ENCODE measurements at places on chromosomes 3 and 15.
A peak's percentile ranks its signal among the peaks of the same experiment; 100 is the strongest.

- no peak for DNase-seq
Observed at GRCh38 chr3:194561306-194561974, 71.8 kb downstream of the TMEM44 start.

GRCh38 chr15:65806397-65806796 lies 14.3 kb upstream of the DENND4A start:
- DNase-seq, result no peak

GRCh38 chr15:39269352-39269751 lies 311.5 kb upstream of the THBS1 start:
- DNase-seq, result no peak

- no peak for DNase-seq
Observed at GRCh38 chr3:179884136-179884535, 152.6 kb downstream of the PEX5L start.

- DNase-seq, result no peak
Observed at GRCh38 chr3:181358562-181358961, 353.2 kb upstream of the SOX2 start.

- DNase-seq, result no peak
Observed at GRCh38 chr15:70503798-70504298, 259.5 kb downstream of the UACA start.

DNA sequence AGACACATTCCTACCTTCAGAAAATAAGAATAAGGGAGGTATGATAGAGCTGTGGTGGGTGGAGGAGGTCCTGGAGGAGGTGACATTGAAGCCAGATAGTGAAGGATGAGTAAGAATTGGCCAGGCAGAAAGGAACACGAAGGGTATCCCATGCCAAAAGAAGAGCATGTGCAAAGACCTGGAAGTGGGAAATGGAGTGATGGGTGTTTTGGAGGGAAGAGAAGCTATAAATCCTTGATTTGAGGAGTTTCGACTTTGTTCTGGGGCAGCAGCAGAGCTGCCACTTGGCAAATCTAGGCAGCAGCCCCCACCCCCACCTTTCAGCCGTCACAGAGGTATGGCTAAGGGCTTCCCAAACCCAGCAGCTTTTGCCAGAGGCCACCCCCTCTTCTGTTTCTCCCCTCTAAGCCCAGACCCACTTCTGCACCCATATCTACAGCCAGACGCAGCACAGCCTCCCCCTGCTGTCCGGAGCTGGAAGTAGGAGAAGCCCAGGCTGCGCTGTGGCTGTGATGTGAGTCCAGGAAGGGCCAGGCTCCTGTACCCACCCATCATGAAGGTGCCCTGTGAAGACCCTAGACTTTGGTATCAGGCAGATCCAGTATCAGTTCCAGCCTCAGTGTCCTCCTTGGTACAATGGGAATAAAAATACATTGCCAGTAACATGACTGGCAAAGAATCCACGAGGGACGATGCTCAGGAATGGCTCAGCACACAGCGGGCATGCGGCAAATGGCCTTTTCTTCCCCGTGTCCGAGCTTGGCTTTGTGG lies 188.7 kb upstream of the LINGO1 start:
- DNase-seq, result peak; percentile 90
